ENCODE measurements at places on chromosomes 5 and 9. TPM values are rescaled to one million over a fixed set of nuclear protein-coding genes. Genes with fewer than 3 reads are reported as not detected.

The IRX2 gene
- 23.2 TPM for polyA plus RNA-seq

The IGFBPL1 gene
- polyA plus RNA-seq, result 11.3 TPM

The SPINK4 gene
- not detected for polyA plus RNA-seq

The ZNF618 gene
- polyA plus RNA-seq, result 17.0 TPM

The LOX gene
- 18.0 TPM for polyA plus RNA-seq

The SLC6A19 gene
- polyA plus RNA-seq, result 0.22 TPM

The LECT2 gene
- 1.7 TPM for polyA plus RNA-seq

The GLRA1 gene
- 8.5 TPM for polyA plus RNA-seq

The TEX48 gene
- not detected for polyA plus RNA-seq

The GPX3 gene
- 25.5 TPM for polyA plus RNA-seq

The SCAMP1 gene
- polyA plus RNA-seq, result 105 TPM

The MGAT4B gene
- 180 TPM for polyA plus RNA-seq

The SPATA31D1 gene
- polyA plus RNA-seq, result not detected

DNA sequence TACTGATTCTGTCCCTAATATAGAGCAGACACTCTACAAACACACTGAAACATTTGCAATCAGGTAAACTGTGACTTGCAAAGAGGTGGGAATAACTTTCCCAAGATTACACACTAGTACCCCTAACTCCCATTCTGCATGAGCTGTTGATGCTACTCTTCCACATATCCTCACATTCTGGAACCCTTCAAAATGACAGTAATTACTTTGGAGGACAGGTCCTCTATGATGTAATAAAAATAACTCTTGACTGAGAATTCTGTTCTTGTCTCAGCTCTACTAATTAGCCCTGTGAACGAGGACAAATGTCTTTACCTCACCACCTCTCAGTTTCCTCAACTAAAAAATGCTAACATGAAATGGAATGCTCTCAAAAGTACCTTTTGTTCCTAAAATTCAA is 49.5 kb upstream of the JMY start:
- no peak for DNase-seq

GRCh38 chr5:34012791-34013190 is 4.9 kb upstream of the AMACR start:
- DNase-seq, result no peak

GRCh38 chr9:8492024-8492423 is 692.4 kb upstream of the DMAC1 start:
- DNase-seq, result no peak

DNA sequence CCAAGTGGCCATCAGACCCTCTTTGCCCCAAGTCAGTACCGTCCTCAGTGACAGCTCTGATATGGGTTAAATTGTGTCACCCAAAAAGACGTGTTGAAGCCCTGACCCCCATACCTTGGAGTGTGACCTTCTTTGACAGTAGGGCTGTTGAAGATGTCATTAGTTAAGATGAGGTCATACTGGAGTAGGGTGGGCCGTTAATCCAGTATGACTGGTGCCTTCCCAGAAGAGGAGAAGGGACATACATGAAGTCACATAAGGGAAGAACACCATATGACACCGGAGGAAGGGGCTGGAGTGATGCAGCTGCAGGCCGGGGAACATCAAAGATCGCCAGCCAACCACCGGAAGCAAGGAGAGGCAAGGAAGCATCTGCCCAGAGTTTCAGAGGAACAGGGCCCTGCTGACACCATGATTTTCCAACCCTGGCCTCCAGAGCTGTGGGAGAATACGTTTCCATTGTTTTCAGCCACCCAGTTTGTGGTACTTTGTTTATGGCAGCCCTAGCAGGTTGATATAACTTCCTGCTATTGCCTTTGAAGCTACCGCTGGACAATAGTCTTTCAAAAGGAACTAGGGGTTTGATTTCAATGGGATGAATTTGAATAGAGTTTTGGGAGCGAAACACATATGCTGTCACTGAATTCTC is 36.4 kb upstream of the CPEB4 start:
- no peak for DNase-seq

DNA sequence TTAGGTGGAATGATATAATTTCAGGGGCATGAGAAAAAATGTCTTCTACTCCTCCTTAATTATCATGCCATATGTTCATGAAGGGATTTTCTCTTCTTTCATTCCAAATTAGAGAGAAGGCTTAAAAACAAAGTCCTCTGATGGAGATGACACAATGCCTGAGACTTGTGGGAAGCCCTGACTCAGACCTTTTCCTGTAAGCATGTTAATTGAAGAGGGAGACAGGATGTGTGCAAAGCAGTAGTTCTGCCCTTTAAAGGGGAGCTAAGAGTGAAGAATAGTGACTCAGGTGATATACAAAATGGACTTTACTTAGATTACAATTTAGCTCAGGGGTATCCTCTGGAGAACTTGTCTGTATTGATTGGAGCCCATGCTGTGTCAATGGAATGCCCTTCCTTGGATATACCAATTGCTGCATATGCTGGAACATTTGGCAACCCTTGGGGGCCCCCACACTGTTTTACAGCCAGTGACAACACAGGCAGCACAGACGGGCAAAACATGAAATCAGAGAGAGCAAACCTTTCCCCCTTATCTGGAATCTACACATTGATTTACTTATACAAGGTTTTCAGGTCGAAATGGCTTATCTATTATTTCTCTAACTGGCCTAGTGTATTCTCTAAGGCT is 81.3 kb downstream of the IZUMO3 start:
- no peak for DNase-seq

GRCh38 chr9:98908897-98909634 is 34.6 kb upstream of the COL15A1 start:
- DNase-seq, result no peak

DNA sequence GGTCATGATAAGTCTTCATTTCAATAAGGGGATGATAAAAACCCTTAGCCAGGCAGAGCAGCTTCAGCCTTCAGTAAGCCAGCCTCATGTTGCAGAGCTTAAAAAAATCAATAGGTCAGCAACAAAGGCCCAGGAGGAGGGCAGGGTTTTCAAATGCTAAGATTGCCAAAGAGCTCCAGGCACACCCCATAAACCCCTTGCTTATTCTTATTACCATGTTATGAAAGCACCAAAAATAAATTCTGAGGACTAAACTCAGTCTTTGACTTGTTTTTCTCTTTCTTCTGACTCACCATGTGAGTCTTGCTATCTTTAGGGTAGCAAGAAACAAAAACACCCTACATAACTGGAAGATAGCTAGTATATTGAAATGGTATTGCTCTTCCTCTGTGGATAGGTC is 317.1 kb downstream of the KCTD16 start:
- DNase-seq, result no peak

DNA sequence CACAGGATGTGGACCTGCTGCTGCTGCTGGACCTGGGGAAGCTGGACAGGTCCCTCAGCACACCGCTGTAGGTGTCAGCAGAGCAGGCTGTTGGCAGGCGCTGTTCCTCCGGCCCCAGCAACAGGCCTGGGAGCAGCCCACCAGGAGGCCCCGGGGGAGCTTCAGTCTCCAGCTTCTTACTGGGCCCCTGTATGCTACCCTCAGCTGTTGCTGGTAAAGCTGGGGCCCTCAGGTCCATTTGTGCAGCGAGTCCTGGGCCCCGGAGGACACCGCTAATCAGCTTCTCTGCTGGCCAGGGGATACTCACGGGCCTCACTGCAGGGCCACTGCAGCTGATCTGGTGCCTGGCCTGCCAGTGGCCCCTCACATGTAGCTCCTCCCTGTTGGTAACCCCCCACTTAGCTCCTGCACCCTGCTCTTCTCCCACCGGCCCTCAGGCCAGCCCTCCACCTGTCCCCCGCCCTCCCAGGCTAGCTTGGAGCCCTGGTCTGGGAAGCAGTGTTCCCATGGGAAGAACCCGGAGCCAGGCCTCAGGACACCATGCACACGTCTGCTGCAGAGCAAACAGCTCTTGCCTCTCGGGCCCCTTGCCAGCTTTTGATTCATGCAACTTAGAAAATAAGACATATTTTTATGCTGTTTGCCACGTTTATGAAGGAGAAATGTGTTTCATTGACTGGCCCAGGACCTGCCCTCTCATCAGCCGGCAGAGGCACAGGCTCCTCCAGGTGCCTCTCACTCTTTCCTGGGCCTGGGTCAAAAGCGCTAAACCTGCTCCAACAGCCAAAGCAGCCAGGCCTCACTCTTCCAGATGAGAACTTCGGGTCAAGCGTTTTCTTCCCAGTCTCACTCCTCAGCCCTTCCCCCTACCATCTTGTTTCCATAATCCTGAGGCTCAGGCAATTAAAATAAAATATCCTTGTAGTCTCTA is 61.0 kb upstream of the ADAMTS2 start:
- DNase-seq, result no peak

GRCh38 chr9:33950371-33950770 is 98.3 kb downstream of the UBAP2 start:
- no peak for DNase-seq

GRCh38 chr5:126926187-126926586 is 104.2 kb downstream of the MARCHF3 start:
- DNase-seq, result no peak

DNA sequence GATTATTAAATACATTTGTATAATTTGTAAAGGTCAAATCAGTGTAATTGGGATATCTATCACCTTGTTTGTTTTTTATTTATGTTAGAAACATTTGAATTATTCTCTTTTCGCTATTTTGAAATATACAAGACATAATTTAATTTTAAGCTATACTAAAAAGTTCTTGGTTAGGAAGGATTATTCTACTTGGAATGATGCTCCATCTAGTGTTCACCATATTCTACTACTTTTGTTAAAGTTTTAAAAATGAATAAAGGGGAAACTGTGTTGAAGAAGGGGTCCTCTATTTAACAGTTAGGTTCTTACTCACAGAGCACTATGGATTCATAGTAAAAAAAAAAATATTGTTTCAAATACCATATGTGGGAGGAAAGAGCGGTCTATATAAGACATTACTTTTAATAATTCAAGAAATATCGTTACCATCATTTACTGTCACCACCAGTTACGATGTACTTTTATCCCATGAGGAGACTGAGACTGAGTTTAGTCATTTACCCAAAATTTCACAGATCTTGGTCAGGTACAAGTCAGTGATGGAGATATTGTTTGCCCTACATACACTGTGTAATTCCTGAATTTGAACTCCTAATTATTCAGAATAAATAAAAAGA is 6.3 kb upstream of the STOM start:
- DNase-seq, result no peak

GRCh38 chr9:137254624-137255447 is at the start of gene NELFB:
TSS of gene NELFB (plus strand) at chr9:137255327.
- DNase-seq, result peak; percentile 91

- no peak for DNase-seq
Measured at GRCh38 chr9:112605518-112605917, 112.4 kb downstream of the INIP start.

DNA sequence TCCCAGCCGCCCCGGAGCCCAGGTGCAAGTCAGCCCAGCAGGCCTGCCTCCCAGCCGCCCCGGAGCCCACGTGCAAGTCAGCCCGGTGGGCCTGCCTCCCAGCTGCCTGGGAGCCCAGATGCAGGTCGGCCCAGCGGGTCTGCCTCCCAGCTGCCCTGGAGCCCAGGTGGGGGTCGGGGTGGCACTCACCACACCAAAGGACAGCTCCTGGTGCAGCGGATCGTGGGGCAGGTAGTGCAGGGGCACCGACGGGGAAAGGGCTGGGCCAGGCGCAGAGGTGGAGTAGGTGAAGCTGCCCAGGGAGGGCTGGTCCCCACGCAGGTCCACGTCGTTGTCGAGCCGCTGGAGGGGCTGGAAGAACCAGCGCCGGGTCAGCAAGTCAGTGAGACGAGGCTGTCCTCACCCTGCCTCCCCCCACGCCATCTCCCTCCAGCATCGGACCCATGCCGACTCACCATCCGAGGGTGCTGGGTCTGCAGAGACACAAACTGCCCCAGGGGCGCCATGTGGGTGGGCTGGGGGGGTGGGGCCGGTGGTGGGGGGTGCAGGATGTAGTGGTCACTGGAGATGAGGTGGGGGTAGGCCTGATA is 6.7 kb downstream of the RNF44 start:
- no peak for DNase-seq

- DNase-seq, result peak; percentile 27
Measured at GRCh38 chr9:109320331-109320741, 523 bp downstream of the EPB41L4B start.

- no peak for DNase-seq
Measured at GRCh38 chr9:133116346-133117231, 4.5 kb downstream of the RALGDS start.

GRCh38 chr5:80468131-80468530 is 19.8 kb upstream of the FAM151B start:
- no peak for DNase-seq

DNA sequence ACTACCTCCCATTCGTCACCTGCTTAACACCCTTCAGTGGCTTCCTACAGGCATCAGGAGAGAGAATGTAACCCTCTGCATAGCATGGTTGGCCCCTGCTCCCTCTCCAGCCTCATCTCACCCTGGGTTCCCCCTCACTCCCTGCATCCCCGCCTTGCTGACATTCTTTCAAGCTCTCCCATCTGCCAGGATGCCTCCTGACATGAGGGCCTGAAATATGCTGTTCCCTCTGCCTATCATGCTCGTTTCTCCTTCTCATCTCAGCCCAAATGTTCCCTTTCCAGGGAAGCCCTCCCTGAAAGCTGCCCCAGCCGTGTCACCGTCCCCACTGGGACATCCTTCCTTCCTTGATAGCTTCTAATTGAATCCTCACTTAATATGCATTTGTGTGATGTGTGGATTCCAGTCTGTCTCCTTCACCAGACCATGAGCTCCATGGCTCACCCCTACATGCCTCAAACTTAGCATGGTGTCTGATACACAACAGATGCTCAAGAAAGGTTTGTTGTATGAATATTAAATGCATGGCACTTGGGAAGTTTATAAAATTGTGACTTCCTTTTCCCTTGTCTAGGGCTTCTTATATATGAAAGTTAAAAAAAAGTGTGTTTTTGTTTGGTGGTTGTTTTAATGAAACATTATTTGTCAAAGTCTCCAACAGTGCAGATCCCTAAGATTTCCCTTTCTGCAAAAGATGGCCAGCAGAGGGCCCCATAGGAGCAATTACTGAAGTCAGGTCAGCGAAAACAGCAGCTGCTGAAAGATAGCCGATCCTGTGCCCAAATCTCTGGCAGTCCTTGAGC is 7.3 kb upstream of the C5orf58 start:
- DNase-seq, result peak; percentile 77

DNA sequence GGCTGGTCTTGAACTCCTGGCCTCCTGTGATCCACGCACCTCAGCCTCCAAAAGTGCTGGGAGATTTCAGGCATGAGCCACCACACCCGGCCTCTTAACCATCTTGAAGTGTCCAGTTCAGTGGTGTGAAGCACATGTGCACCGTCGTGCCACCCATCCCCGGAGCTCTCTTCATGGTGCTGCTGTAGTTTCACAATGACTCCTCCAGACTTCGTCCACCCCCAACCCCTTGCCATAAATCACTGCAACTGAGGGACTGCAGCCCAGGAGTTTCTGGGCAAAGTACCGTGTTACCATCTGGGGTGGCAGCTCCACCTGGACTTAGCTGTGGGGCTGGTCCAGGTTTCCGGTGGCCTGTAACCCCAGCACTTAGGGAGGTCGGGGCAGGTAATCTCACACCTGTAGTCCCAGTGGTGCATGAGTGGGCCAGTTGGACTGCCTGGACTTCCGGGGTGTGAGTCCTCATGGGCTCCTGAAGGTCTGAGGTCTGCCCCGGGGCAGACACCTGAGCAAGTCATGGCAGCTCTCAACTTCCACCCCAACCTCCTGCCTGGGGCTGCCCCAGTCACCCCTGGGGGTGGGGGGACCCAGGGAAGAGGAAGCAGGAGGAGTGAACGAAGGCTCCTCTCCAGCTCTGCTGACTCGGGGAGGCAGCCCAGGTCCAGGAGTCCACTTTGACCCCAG is 6.6 kb upstream of the N4BP3 start:
- no peak for DNase-seq

- no peak for DNase-seq
Measured at GRCh38 chr5:93240228-93240834, 340.7 kb downstream of the NR2F1-AS1 start.

Measured in spinal cord (tissue), 10 donors.